ENCODE measurements at places on chromosomes 5 and 9.
A peak's percentile ranks its signal among the peaks of the same experiment; 100 is the strongest.

GRCh38 chr5:90877049-90877448, 318.5 kb downstream of the ADGRV1 start:
- no peak for DNase-seq

DNA sequence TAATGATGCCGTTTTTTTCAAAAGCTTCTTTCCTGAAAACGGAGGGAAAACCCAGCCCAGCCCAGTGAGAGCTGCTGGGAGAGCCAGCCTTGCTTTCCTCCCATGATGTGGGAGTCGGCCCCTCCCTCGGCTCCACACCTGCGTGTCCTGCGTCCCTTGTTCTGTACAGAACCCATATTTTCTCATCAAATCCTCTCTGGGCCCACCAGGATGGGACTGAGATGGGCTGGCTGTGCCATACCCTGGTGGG, 8.9 kb downstream of the FLT4 start:
- DNase-seq: no peak

GRCh38 chr5:2196416-2196815, 313.7 kb upstream of the IRX4 start:
- DNase-seq: no peak

- peak; percentile 39 for DNase-seq
Observed at GRCh38 chr5:134510970-134511795, 14.3 kb upstream of the JADE2 start.

GRCh38 chr5:42547894-42548293, 124.7 kb downstream of the GHR start:
- no peak for DNase-seq

- peak; percentile 43 for DNase-seq
Observed at GRCh38 chr5:110718311-110718710, 8.2 kb downstream of the TMEM232 start.
